AML-193 (cell line): ENCODE measurements at places on chromosomes 3 and 15.
A peak's percentile ranks its signal among the peaks of the same experiment; 100 is the strongest.

GRCh38 chr15:33226559-33227181 lies 32.2 kb upstream of the FMN1 start:
- peak; percentile 17 for DNase-seq

DNA sequence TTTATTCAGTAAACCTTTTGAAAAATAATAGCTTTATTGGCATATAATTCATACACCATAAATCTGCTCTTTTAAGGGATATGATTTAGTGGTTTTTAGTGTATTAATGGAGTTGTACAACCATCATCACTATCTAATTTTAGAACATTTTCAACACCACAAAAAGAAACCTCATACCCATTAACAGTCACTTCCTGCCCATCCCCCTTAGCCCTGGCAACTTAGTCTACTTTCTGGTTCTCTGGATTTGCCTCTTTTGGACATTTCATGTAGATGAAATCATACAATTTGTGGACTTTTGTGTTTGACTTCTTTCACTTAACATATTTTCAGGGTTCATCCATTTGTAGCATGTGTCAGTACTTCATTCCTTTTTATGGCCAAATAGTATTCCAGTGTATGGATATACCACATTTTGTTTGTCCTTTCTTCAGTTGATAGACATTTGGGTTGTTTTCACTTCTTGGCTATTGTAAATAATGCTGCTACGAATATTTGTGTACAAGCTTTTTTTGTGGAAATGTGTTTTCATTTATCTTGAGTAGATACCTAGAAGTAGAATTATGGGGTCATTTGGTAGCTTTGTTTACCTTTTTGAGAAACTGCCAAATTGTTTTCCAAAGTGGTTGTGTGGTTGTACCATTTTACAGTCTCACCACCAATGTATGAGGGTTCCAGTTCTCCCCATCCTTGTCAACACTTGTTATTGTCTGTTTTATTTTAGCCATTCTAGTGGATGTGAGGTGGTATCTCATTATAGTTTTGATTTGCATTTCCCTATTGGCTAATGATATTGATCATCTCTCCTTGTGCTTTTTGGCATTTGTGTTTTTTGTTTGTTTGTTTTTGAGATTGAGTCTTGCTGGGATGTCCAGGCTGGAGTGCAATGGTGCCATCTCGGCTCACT lies 45.8 kb downstream of the SMAD3 start:
- DNase-seq, result no peak

DNA sequence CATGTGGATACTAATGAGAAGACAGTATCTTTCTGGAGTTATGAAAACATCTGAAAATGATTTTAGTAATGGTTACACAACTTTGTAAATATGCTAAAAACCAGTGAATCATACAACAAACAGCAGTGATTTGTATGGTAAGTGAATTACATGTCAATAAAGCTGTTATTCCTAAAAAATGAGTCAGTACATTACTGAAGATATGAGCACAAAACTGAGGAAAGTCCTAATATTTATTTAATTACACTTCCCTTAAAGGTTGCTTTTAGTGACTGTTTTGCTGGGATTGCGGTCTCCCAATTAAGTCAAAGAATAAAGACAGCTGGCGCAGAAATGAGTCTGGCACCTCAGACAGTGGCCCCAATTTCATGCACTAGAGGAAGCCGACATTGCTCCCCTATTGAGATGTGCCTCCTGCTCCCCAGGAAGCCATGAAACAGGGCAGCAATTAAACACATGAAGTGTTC lies 50.9 kb upstream of the FSIP1 start:
- no peak for DNase-seq

GRCh38 chr3:51937611-51938450 lies 3.9 kb downstream of the RRP9 start:
- DNase-seq, result no peak

GRCh38 chr3:119555309-119555735 lies 4.1 kb downstream of the CD80 start:
- DNase-seq, result no peak

- DNase-seq, result no peak
These were observed 40.7 kb downstream of the B3GALNT1 start for GRCh38 chr3:161064413-161064812.

- DNase-seq, result no peak
These were observed 76.9 kb upstream of the ST8SIA2 start for GRCh38 chr15:92316586-92317295.

GRCh38 chr3:132605374-132605792 lies 8.3 kb downstream of the ACKR4 start:
- no peak for DNase-seq

- DNase-seq, result no peak
These were observed 115.2 kb downstream of the NTRK3 start for GRCh38 chr15:88141269-88141889.

DNA sequence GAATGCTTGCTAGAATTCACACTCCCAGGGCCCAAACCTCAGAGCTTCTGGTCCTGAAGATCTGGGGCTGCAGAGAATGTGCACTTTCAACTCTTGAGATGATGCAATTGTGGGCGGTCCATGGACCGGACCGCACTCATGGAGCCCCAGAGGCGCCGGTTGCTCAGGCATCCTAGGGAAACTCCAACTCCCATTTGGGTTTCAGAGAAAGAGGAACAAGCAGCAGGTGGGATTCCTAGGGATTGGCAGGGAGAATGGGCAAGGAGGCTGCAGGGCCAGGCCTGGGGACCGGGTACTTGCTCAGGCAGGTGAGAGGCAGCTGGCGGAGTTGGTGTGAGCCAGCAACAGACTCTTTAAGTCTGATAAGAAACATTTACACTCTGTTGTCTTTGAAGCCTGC lies 3.5 kb downstream of the NOX5 start:
- no peak for DNase-seq

DNA sequence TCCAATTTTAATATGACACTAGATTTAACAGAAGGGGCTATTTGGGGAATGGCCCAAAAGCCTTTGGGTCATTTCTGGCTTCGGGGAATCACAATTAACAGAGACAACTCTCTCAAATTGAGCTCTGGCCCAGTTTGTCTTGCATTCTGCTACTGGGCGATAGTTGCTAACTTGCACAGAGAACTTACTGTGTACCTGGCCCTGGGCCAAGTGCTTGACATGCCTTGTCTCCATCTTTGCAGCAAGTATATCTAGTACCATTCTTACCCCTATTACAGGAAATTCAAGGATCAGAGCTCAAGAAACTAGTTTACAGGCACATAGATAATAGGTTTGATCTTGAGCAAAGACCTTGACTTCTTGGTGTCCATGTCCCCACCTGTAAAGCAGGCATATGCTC lies 175.7 kb downstream of the TMEM108 start:
- DNase-seq, result no peak

- no peak for DNase-seq
These were observed 1.1 kb upstream of the LPP start for GRCh38 chr3:188152660-188153436.

DNA sequence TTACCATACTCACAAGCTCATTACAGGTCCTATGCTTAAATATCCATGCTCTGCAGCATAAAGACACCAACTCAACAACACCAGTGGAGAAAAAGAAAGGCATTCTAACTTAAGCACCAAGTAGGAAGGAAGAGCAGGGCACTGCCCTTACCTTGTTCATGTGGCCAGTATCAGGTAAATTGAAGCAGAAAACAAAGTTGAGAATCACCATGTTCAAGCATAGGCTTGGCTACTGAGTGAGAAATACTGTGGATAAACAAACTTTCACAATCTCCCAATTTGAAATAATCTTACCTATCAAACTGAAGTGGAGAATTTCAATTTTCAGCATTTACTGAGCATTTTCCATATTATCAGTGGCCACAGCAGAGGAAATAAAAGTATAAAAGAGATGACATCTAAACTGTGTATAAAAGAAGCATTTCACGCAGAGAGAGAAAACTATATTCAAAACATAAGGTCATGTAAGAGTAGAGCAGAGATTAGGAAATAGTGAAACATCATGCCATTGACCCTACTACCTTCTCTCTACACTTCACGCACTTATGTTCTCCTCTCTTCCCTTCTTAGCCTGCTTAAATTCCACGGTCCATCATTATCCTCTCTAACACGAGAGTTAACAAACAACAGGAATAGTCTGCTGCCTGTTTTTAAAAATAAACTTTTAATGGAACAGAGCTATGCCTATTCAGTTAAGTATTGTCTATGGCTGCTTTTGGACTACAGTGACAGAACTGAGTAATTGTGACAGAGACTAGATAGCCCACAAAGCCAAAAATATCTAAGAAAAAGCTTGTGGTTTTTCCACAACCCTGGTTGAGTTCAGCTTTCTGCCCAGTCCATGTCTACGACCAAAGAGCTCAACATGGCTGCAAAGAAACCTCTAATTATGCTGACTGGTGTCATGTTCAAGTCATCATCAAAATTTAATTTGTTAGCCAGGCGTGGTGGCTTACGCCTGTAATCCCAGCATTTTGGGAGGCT lies 142.5 kb downstream of the NR1I2 start:
- no peak for DNase-seq

DNA sequence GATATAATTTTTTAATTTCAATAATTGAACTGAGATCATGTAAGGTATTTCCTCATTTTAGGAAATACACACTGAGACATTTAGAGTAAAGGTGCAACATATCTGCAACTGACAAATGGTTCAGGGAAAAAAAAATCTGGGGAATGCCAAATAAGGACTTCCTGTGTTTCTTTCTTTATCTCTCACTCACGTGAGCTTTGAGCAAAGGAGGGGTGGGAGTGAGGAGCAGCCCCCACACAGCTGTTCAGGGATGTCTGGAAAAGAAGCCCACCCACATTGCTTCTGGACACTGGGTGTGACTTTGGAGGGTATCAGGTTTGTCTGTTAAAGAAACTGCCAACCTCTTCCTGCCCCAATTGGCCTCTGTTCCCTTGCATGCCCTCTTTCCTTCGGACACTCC lies 5.6 kb upstream of the TP63 start:
- no peak for DNase-seq

GRCh38 chr15:55758580-55758986 lies 15.6 kb upstream of the PRTG start:
- DNase-seq, result no peak

GRCh38 chr3:193573403-193574191 lies 18.9 kb upstream of the ATP13A4 start:
- DNase-seq, result no peak

DNA sequence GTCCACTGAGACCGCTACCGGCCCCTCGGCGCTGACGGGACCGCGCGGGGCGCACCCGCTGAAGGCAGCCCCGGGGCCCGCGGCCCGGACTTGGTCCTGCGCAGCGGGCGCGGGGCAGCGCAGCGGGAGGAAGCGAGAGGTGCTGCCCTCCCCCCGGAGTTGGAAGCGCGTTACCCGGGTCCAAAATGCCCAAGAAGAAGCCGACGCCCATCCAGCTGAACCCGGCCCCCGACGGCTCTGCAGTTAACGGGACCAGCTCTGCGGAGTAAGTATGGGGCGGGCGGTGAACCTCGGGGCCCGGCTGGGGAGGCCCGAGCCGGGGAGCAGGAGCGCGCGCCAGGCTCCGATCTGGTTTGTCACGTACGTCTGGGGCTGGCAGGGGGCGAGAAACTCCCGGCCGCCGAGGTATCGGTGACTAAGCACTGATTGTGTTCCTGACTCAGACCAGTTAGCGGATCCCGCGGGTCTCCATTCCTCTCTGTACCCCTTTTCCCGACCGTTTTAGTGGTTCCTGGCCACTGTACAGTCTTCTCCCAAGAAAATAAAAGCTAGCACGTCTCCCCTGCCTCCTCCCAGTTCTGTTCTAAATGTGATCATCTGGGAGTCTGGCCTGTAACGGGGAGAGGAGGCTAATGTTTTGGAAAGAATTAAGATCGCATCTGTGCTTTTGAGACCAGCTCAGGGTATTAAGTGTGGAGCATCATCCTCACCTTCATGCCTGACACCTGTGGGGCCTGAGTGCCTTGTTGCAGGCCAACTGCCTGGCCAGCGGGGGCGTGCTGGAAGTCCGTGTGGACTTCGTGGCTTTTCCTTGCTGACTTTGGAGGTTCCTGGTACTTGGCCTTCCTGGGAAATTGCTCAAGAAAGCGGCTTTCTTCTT lies 691 bp downstream of the MAP2K1 start:
- DNase-seq, result no peak

- peak; percentile 99 for DNase-seq
These were observed 38.2 kb downstream of the STAG1 start for GRCh38 chr3:136714020-136714419.

- DNase-seq, result no peak
These were observed 360.1 kb upstream of the GOLIM4 start for GRCh38 chr3:168455814-168456213.

GRCh38 chr3:103494512-103494911 lies 1059.7 kb downstream of the ZPLD1 start:
- no peak for DNase-seq

GRCh38 chr15:79282371-79283251 lies at the start of gene ANKRD34C:
TSS of gene ANKRD34C (plus strand) at chr15:79282722. CDS start at chr15:79293285, 10,563 bp downstream.
- DNase-seq, result no peak

GRCh38 chr15:91520850-91521249 lies 332.7 kb upstream of the SLCO3A1 start:
- no peak for DNase-seq

DNA sequence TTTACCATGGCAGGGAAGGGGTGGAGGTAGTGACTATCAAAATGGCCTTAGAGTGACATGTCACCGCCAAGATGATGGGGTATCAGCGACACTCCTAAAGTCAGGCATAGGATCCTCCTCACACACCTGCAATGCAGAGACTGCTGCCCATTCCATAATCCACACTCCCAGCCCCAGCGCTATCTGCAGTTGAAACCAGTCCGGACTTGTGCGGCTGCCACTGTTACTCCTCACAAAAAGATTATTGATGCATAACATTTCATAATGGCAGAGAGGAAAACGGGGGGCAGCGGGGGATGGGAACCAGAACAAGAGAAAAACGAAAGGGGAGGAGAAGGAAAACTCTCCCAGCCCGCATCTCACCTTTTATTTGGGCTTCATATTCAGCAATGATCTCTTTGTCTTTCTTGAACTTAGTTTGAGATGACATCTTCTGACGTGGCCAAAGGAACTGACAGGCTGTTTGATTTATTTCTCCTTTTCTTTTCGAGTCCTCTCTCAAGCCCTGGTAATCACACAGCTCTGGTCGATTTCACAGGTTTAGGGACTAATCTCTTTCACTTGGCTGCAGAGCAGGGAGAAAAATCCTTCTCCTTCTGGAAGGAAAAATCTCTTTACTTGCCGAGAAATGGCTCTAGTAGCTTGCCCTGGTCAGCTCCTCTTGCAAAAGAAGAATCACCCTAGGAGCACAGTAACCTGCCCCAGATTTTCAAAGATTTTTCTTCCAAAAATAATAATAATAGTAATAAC lies 749 bp downstream of the SRGAP3 start:
- no peak for DNase-seq

DNA sequence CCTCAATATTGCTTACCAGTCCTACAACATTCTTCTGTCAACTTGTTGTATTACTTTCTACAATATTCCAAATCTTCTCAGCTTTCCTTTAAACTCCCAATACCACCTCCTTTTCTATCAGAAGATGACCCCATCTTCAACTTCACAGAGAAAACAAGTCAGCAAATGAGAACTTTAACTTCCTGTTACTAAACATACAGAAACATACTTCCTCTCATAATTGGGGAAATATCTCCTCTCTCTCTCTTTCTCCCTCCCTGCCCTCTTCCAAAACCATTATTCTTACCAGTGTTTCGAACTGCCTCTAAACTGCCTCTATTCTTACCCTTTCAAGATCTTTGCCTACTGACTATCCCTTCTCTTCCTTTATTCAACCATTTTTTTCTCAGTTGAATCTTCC lies 1.8 kb upstream of the SNAP23 start:
- peak; percentile 62 for DNase-seq

- no peak for DNase-seq
These were observed 44.5 kb upstream of the RAD51 start for GRCh38 chr15:40650479-40650878.

- no peak for DNase-seq
These were observed 96.8 kb downstream of the OCA2 start for GRCh38 chr15:28002136-28002861.

- no peak for DNase-seq
These were observed 111.2 kb downstream of the LSM3 start for GRCh38 chr3:14289590-14290461.

- no peak for DNase-seq
These were observed 67.6 kb upstream of the GADL1 start for GRCh38 chr3:30962084-30962483.
